ENCODE measurements at places on chromosomes 12 and 14.

DNA sequence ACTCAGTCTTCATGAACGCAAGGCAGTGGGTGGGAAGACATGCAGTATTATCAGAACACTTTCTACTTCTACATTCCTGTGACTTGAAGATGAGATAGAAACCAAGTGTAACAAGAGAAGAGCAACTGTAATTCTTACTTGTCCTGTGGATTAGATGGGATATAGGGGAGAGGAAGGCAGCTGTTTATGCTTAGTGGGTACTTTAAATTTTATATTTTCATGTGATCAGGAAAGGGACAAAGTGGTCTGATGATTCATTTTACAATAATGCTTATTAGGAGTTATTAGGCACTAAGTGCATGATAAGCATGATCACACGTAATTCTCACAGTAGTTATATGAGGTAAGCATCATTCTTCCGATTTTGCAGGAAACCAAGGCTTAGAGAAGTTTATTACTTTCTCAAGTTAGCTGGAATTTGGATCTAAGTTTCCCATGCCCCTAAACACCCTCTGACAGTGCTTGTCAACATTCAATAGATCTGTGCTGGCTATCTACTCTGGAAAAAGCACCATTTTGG is 52.7 kb downstream of the PTGER2 start:
- ATAC-seq, result no peak

GRCh38 chr14:61343991-61344405 is 22.6 kb downstream of the PRKCH start:
- ATAC-seq, result no peak

GRCh38 chr14:23572524-23572828 is 4.9 kb upstream of the AP1G2 start:
- no peak for ATAC-seq

DNA sequence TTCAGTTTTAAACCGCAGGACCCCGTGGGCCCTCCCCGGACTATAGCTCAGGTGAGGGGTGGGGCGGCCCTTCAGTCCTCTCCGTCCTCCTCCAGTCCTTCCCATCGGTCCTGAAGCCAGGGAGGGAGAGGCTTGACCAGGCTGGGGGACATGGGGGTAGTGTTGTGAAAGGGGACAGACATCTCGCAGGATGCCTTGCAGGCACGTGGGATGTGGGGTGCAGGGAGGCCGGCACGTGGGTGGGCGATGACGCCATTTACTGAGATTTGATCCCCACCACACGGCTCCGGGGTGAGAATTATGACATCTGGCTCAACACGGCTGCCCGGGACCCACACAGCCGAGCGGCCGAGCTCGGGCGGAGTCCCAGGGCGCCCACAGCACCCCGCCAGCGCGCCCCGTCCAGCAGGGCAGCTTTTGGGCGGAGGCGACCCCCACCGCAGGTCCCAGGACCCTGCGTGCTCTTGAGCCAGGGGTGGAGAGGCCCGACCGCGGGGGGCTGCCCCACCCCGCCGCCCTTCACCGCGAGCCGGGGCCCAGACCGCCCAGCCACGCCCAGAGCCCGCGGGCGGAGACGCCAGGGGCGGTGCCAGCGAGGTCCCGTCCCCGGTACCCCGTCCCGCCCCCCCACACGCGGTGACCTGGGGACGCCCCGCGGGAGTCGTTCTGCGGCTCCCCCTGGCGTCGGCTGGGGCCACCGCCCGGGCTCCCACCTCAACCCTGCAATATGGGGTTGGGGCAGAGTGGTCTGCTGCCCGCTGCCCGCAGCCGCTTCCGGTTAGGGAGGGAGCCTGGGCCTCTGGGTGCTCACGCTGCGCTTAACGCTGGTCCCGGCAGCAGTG is 3.3 kb upstream of the EXOC3L4 start:
- ATAC-seq, result peak; percentile 51

- ATAC-seq, result peak; percentile 47
Measured at GRCh38 chr12:3281588-3282383, 204.6 kb downstream of the TSPAN9 start.

DNA sequence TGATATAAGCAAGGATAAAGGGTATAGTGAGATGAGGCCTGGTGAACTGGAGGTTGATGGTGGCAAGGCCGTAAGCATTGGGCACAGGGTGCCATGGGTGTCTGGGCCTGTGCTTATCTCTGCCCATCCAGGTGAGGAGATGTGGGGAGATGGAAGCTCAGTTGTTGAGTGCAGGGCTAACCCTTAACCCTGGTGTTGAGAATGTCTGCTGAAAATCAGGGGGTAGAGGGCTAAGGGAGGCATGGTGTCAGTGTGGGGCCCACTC is 86.1 kb downstream of the SYNE2 start:
- ATAC-seq, result no peak

- no peak for ATAC-seq
Measured at GRCh38 chr12:75508159-75508558, 3.2 kb downstream of the KRR1 start.

DNA sequence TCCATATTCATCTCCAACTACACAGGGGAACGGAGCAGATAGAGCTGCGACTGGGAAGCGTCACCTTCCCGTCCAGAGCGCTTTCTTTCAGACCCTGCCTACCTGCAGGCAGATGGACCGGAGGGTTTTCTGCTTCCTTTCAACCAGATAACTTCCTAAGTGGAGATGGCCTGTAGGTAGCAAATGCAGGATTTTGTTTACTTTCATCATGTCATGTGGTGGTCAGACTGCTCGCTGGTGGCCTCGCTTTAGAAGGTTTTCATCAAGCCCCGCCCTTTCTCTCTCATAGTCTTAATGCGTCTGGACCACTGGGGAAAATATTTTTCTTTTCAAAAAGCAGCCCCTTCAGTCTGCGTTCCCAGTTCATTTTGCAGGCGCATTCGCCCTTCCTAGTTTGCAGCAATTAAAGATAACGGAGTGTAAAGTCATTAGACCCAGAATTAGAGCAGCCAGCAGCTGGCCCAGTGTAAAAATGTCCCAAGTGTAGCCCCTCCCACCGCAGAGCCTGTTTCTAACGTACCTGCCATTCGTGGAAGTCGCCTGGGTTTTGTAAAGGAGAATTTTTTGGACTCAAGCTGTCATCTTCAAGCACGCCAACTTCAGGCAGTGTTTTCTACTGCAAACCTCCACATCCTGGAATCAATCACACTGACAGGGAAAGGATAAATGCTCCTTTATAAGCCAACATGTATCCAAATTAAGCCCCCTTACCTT is 68.9 kb downstream of the TESC start:
- no peak for ATAC-seq

DNA sequence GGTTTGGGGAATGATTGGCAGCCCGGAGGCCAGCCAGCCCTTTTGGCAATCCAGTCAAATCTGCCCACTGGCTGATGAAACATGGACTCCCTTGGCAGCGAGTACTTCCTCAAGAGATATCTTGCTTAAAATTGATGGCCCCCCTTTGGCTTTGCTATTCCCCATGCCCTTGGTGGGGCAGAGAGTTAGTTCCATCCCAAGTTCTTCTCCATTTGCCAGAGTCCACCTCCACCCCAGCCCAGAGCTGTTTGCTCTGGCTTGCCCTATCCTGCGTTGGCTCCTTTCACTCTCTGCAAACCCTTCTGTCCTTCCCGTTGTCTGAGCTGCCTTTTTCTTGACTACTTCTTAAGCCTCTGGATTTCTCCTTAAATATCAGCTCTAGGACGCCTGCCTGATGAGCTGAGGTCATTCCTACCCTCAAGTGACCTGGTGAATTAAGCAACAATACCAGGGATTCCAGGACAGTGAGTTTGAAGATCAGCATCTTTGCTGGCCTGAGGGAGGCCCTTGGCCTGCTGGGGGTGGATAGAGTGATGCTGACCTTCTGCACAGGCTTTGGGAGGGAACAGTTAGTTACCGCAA is 212.0 kb downstream of the CACNA1C start:
- ATAC-seq, result peak; percentile 79

DNA sequence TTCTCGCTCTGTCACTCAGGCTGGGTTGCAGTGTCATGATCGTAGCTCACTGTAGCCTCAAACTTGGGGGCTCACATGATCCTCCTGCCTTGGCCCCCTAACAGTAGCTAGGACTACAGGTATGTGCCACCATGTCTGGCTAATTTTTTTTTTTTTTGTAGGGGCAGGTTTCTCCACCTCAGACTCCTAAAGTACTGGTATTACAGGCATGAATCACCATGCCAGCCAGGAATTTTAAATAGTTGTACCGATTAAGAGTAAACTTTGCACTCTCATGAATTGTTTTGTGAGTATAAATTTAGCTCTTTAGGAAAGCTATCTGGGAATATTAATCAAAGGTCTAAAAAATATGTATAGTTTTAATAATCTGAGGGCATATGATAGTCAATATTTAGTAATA is 25.5 kb downstream of the YEATS4 start:
- ATAC-seq, result no peak

- ATAC-seq, result no peak
Measured at GRCh38 chr12:19287302-19287701, 152.0 kb upstream of the AEBP2 start.

GRCh38 chr12:118237908-118238307 is 102.0 kb downstream of the PEBP1 start:
- no peak for ATAC-seq

- no peak for ATAC-seq
Measured at GRCh38 chr12:22598763-22599161, 26.2 kb upstream of the ETNK1 start.

GRCh38 chr14:60188696-60189095 is 23.5 kb upstream of the DHRS7 start:
- no peak for ATAC-seq

DNA sequence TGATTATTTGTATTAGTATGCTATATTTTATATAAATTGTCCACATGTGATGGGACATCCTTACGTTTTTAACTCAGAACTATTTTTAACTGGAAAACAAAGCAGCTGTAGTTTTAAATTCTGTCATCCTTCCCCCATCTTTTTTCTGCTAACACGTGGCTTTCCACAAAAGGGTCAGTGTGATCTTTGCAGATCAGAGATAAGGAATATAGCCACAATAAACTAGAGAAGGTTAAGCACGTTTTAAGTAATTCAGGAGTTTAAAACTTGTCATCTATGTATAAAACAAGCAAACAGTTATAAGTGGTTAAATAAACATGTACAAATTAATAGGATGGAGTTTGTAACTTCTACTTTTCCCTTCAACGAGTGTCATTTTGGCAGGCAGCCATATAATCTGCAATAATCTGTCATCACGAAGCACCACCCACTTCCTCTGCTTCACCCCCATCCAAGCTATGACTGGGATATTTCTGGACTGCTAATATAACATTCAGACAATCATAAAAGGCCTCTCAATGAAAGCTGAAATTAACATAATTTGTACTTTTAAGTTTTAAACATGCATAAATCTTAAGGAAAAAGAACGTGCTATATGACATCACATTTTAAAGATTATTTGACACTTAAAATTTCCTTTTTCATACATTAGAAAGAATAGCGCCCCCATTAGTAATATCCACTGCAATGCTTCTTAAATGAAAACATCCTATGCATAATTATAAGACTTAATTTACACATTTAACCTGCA is 15.3 kb downstream of the TAOK3 start:
- peak; percentile 31 for ATAC-seq

DNA sequence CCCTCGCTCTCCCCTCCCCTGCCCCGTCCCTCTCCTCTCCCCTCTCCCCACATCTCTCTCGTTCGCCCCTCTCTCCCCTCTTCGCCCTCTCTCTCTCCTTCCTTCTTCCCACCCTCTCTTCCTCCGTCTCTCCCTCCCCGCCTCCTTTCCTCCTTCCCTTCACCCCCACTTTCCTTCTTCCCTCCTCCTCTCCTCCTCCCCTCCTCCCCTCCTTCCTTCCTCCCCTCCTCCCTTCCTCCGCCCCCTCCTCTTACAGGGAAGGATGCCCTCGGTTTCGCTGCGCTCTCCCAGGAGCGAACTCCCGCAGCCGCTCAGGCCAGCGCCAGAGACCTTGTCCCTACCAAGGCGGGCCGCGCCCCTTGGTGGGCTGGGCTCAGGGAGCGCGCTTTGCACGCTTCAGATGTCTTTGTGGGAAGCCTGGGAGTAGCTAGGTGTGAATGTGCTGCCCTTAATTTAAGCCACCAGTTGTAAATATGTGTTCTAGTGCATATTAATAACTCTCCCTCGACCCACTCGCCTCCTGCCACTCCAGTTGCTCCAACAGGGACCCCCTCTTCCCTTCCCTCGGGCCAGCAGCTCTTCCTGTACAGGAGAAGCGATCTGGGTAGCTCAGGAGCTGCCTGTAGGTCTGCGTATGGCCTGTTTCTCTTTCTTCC is 13.3 kb upstream of the MAP3K9 start:
- ATAC-seq, result peak; percentile 70

DNA sequence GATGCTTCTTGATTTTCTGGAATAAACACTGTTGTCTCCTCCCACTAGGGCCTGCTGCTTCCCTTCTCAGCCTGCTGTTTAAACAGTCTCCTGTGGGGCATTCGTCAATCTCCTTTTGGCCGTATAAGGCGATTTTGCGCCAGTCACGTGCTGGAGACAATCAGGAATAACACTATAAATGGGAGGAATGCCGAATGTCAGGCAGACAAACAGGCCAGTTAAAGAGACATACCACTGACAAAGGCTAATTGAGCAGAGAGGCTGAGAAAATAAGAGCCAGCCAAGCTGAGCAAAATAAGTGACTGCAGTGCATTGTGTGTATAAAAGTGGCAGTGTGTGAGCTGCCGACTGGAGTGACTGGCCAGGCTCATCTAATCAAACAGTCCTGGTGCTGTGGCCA is 23.3 kb downstream of the DMAC2L start:
- ATAC-seq, result peak; percentile 84

DNA sequence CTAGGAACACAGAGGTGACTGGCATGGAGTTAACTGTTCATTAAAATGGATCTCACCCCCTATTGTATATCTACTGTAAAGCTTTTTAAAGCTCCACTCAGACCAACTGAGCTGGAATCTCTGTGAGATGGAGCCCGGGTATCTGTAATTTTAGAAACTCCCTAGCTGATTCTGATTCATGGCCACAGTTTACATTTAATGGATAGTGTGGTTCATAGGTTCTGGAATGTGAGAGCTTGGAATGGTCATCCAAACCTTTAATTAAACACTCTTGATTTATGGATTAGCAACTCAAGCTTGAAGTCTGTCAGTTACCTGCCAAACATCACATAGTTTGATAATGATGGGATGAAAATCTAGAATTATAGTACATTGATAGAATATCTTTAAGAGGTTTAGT is 183.8 kb downstream of the SLC25A21 start:
- no peak for ATAC-seq

- ATAC-seq, result no peak
Measured at GRCh38 chr14:99280852-99281251, 8.9 kb upstream of the BCL11B start.

DNA sequence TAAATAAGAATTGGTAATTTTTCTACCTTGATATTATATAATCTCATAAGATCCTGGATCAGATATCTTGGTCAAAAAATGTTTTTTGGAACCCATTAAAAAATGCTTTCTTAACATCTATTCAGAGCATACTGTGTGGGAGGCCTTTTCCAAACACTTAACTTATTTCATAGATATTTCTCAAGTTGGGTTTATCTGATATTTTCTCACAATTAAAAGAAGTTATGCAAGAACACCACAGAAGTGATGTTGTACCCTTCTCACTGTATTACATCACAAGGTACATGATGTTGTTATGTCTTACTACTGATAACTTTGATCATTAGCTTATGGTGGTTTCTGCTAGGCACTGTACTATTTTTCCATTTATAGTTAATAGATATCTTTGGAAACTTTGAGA is 23.4 kb upstream of the PRPF39 start:
- ATAC-seq, result no peak
